ENCODE measurements at places on chromosomes 5 and 9.

GRCh38 chr5:67366691-67367395 is 170.2 kb upstream of the CD180 start:
- DNase-seq = no peak

GRCh38 chr5:110625376-110625999 is 101.0 kb downstream of the TMEM232 start:
- no peak for DNase-seq

DNA sequence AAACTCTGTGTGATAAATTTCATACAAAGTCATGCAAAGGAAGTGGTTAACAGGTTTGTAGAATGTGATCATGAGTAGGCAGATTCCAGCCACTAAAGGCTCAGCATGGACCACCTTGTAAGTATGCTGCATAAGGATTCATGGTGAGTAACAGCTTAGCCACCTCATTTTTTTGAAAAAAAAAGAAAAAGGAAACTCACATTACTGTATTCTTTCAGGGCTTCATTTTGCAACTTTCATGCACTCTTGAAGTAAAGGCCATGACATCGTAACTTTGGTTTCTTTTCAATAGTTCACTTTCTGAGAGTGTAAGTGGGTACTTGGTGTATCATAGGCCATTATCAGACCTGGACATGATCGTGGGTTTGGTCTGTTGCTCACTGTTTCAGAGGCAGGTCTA is 175.1 kb downstream of the PCSK1 start:
- no peak for DNase-seq

- no peak for DNase-seq
These were observed 40.0 kb upstream of the CDH6 start for GRCh38 chr5:31153521-31153920.

- DNase-seq = no peak
These were observed 23.0 kb downstream of the INIP start for GRCh38 chr9:112694706-112695555.

DNA sequence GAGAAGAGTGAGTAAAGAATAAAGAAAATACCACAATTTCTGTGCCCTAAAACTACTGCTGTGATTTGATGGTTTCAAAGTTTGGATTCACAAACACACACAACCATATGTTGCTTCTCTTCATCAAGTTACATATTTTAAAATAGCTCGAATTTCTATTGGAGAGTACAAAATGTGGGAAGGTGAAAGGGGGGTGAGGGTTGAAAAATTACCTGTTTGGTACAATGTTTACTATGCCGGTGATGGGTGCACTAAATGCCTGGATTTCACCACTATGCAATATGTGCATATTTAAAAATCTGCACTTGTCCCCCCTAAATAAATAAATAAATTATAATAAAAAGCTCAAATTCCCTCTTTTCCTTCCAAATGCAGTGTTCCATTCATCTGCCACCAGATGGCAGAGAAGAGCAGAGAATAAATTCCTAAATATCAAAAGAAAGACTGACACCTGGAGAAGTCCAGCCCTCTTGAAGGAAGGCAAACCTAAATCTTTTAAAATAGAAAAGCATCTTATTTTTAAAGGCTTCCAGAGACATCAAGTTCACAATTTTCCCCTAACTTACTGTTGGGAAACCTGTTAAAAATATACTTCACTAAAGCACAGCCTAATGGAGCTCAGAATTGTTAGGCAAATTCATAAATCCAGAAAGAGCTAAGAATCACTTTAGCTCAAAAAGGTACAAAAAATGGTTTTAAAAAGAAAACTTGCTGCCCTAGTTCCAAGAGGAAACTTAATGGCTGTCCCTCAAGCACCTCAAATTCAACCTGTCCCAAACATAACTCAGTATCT is 24.8 kb upstream of the HNRNPA0 start:
- no peak for DNase-seq

GRCh38 chr5:145898171-145898570 is 25.4 kb upstream of the GRXCR2 start:
- no peak for DNase-seq

- DNase-seq = no peak
These were observed 167.5 kb downstream of the CDK5RAP2 start for GRCh38 chr9:120412425-120412951.

- no peak for DNase-seq
These were observed 59.3 kb downstream of the SNX30 start for GRCh38 chr9:112809906-112810305.

- peak; percentile 77 for DNase-seq
These were observed at the start of gene TLR4 for GRCh38 chr9:117704024-117704575. TLR4 (plus strand) TSS chr9:117704403; CDS start chr9:117704473, 70 bp downstream.

DNA sequence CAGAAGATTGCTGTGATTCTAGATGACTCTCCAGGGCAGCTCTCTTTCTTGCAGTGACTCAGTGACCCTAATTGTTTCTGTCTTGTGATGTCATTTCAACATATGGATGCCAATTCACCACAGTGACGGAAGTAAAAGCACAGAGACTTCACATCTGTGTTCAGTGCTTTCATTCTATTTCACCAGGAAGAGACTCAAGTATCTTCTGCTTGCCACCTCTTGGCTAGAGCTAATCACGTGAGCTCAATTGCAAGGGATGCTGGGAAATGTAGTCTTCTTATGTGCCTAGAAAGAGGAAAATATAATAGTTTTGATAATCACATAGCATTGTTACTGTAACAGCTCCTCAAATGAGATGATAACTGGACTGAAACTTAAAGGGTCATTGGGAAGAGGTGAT is 453.3 kb upstream of the KLF4 start:
- no peak for DNase-seq

DNA sequence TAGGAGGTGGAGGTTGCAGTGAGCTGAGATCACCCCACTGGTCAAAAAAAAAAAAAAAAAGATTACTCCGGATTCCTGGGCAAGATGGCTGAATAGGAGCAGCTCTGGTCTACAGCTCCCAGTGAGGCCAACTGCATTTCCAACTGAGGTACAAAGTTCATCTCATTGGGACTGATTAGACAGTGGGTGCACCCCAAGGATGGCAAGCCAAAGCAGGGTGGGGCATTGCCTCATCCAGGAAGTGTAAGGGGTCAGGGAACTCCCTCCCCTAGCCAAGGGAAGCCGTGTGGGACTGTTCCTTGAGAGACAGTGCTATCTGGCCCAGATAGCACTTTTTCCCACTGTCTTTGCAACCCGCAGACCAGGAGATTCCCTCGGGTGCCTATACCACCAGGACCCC is 70.7 kb downstream of the CARTPT start:
- DNase-seq = no peak

- DNase-seq = no peak
These were observed 47.2 kb upstream of the CXCL14 start for GRCh38 chr5:135625961-135626360.

DNA sequence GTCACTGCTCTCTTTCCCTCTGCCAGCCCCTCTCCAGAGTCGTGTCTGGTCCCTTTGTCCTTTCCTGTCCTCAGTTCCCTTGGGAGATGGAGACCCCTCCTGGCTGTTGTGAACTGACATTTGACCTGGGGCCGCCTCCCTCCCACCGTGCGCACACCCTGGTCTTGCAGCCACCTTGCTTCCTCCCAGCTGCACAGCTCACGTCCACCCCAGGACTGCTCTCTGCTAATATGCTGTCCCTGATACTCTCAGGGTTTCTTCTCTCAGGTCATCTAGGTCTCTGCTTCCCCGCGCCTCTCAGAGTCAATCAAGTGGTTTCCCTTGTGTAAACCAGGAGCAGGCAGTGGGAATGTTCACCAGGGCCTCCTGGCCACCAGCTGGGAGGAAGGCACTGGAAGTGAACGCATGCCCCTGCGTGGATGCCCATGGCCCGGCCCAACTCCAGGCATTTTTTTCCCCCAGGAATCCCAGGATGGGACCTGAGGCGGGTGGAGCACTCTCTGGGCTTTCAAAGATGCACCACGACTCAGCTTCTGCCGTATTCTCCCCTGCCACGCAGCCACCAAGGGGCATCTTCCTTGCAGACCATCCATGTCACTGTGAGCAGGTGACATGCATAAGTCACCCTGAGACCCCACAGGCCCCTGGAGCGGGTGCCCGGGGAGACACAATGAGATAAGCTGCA is 142.4 kb downstream of the OLFM1 start:
- DNase-seq = no peak

GRCh38 chr5:65769539-65769938 is 47.5 kb downstream of the NLN start:
- peak; percentile 60 for DNase-seq

- no peak for DNase-seq
These were observed 7.2 kb upstream of the NPR3 start for GRCh38 chr5:32703957-32704356.

DNA sequence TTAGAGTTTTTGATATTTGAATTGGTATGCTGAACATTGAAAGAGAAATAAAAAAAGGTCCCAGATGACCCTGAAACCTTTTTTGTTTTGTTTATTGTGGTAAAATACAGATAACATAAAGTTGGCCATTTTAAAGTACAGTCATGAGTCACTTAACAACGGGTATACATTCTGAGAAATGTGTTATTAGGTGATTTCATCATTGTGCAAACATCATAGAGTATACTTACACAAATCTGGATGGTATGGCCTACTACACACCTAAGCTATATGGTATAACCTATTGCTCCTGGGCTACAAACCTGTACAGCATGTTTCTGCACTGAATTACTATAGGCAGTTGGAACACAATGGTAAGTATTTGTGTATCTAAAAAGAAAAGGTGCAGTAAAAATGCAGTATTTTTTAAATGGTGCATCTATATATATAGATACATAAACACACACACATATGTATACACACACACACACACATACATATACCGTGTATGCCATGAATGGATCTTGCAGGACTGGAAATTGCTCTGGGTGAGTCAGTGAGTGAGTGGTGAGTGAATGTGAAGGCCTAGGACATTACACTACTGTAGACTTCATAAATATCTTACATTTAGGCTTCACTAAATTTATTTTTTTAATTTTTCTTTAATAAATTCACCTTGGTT is 31.0 kb downstream of the TTC1 start:
- no peak for DNase-seq

DNA sequence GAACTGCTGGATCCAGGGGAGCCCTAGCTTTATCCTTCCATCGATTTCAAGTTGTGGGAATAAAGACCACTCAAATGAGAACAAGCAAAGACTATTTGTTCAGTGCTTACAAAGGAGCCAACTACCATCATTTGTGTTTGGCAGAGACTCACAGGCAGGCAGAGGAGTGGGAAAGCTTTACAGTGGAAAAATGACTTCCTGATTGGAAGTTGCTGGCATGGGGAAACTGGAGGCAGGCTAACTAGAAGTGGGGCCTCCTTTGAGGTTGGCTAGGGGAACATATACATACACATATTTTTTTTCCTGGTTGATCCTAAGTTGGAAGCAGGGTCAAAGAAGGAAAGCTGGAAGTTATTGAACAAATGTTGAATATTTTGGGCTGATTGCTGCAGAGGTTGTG is 121.7 kb downstream of the ACTBL2 start:
- DNase-seq = no peak

GRCh38 chr5:98977723-98978122 is 48.9 kb upstream of the CHD1 start:
- DNase-seq = no peak

GRCh38 chr5:89338935-89339334 is 456.0 kb upstream of the MEF2C start:
- no peak for DNase-seq

DNA sequence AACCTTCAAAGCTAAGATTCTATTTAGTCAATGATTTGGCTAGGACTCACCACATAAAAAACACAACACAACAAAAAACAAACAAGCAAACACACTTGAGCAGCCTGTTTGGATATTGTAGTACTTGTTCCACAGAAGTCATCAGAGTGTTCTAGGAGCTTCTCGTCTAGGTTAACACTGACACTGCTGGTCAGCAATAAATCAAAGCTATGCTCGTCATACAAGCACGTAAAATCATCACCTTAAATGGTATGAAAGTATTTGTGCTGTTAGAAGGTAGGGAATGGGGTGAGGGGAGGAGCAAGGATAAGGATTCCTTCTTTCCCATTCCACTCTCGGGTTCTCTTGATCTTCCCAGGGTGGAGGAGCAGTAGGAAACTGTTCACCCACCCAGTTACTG is 88.0 kb downstream of the ARL15 start:
- DNase-seq = no peak

- no peak for DNase-seq
These were observed 306.1 kb downstream of the EFNA5 start for GRCh38 chr5:107364443-107365319.

- no peak for DNase-seq
These were observed 217.5 kb downstream of the MAN2A1 start for GRCh38 chr5:109907189-109907588.

GRCh38 chr9:113957821-113958341 is 81.8 kb downstream of the ZNF618 start:
- no peak for DNase-seq

GRCh38 chr5:139248826-139249453 is 44.6 kb upstream of the MATR3 start:
- no peak for DNase-seq

DNA sequence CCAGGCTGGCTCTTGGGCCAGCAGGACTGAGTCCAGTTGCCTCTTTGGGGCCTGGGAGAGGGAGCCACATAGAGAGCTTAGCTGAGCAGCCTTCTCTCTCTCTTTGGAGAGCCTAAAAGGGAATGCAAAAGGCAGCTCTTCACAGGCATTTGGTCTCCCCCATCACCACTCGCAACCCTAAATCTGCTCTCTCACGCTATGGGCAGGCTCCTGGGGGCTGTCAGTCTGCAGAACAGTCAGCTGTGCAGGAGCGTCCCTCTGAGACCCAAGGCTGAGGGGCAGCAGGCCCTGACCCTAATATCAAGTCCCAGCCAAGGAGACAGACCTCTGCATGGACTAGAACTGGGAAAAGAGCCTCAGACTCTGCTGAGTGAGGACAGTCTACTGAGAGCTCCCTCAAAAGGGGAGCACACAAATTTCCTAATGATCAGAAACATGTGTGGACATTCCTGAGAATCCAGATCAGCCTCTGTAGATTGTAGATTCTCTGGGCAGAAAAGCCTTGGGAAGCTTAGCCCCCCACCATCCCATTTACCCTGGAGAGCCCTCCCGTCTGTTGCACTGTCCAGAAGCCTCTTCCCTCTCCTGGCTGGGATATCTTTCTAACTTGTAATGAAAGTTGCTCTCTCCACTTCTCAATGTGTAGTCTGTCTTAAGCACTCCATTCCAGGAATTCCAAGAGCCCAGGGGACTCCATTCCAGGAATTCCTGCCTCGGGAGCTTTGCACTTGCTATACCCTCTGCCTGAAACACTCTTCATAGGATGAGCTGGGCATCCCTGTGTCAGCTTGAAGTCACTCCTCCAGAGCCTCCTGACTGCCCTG is 79.4 kb downstream of the FAM114A2 start:
- no peak for DNase-seq

DNA sequence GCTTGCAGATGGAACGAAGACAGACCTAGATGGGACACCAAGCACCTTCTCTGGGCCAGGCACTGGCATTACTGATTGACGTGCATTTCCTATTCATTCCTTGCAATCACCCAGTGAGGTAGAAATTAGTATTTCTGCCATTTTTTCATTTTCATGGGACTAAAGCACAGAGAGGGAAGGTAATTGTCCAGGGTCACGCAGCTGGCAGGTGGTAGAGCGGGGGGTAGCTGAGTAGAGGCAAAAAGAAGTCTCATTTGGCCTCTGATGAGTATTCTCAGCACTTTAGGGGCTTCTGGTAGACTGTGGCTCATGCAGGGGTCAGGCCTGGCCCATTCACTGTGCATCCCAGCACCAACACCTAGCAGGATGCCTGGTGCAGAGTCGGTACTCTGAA is 19.5 kb upstream of the DUSP1 start:
- no peak for DNase-seq
